CD4-positive, alpha-beta T cell treated with Interferon gamma for 1 hour (primary cell): ENCODE measurements at places on chromosomes 11 and 22.

- no peak for DNase-seq
Measured at GRCh38 chr22:40862013-40862412, at the start of gene DNAJB7. Gene DNAJB7, minus strand, starts transcription at chr22:40862113. Its CDS starts 119 bp downstream, at chr22:40861994.

GRCh38 chr11:85756401-85757200 is 54.3 kb downstream of the SYTL2 start:
- DNase-seq, result peak; percentile 21

- DNase-seq, result no peak
Measured at GRCh38 chr11:17738151-17738973, 3.8 kb downstream of the KCNC1 start.

GRCh38 chr11:97963528-97964331 is 1057.0 kb upstream of the CNTN5 start:
- DNase-seq, result no peak

GRCh38 chr11:116861539-116861938 is 24.1 kb upstream of the APOA1 start:
- DNase-seq, result no peak
